Heart left ventricle (tissue), 16 donors: ENCODE measurements at places on chromosomes 2 and 18. TPM values are rescaled to one million over a fixed set of nuclear protein-coding genes. Genes with fewer than 3 reads are reported as not detected.

DNA sequence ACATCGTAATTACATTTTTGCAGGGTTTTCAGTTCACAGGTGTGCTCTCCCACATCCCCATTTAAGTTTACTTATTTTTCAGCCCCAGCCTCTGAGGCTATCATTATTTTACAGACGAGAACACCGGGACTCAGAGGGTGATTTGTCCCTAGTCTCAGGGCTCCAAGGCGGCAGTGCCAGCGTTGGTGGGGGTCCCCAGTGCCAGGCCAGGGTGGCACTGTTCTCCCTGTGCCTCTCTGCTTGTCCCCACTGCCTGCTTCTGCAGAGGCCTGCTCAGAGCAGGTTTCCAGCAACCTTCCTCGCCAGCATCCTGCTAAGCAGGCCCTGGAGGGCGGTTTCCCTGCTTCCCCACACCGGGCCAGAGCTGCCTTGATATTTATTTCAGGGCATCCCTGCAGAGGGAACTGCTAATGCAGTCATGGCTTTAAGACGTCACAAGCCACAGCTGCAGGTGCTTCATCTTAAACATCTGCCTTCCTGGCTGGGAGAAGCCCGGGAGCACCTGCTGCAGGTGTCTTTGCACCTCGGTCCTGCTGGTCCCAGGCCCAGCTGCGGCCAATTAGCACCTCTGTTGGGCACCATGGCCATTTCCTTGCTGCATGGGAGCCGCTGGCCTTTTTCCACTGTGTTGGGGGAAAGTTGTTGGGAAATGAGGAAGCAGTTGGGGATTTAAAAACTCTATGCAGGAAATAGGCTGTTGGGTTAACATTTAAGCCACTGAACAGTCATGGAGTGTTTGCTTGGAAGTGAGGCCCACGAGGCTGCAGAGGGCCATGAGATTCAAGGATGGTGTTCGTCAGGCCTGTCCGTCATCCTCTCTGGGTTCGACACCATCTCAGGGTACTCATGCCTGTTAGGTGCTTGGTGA, 22.8 kb downstream of the HPCAL1 start:
- no peak for DNase-seq

- DNase-seq = no peak
Observed at GRCh38 chr18:13447621-13448334, 229.2 kb downstream of the LDLRAD4 start.

Gene KATNAL2
- total RNA-seq = 2.3 TPM

DNA sequence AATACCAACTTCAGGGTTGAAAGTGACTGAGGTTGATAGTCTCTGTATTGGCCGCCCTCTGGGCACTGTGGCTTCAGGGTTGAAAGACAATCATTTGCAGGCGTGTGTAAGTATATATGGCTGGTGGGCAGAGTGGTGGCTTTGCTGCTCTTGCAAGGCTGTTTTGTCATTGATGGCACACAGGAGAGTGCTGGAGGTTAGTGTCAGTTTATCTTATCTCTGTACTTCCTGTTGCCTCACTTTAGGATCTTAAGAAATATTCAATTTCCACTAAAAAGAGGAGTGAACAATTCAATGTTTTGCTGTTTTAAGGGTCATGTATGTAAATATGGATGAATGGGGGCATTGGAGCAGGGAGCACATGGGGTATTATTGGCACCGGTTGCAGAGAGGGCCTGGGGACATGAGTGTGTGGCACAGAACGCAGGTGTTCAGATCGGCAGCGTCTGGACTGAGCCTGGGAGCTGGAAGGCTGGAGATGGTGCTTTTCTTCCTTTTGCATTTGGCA, 51.5 kb downstream of the NCK2 start:
- DNase-seq = no peak

DNA sequence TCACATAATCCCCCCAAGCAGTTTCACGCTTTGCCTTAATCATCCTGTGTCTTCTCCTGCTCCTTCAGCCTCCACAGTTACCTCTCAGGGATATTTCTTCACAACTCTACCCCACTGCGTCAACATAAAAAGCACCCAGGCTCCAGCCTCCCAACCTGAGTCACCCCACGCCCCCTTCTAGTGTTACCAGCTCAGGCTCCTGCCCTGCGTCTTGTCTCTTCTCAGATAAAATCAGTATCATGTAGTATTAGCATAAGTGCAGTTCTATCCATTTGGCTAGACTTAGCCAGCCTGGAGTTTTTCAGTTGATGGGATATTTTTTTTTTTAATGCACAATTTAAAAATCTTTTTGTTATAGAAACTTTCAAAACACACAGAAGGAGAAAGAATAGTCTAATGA, 9.6 kb upstream of the PELI1 start:
- no peak for DNase-seq

DNA sequence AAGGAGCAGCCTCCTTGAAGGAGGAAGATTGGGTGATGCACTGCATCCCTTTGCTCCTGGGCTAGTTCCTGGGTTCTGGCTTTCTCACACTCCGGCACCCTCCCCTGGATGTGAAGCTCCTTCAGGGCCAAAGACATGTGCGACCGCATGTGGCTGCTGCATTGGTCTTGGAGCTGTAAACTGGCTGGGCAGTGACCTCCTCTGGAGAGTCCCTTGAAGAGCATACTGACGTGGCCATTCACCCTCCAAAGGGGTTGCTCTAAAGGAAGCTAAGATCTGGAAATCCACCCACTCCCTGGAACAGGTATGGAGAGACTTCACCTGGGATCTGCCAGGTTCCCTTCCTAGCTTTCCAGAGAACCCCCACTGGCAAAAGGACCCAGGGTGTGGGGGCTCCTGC, 62.1 kb downstream of the TMEM17 start:
- no peak for DNase-seq

Gene RNASEH1
- 21.8 TPM for total RNA-seq

Gene AQP12A
- not detected for total RNA-seq

DNA sequence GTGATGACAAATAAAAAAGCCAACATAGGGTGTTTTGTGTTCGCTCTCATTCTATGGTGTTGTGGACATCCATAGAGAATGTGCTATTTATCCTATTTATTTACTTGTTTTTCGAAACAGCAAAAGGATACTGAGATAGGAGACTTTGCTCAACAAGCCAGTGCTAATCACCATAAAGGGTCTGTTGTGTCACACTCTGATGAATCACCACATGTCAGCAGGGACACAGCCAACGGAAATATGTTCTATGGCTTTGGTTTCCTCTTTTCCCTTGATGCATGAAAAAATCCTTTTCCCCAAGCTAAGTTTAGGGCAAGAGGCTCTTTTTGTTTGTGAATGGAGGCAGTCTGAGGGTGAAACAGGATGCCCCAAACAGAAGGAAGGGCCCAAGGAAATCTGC, 154.3 kb downstream of the RNF152 start:
- DNase-seq = no peak

- DNase-seq = no peak
Observed at GRCh38 chr18:54086046-54086802, 138.2 kb downstream of the MBD2 start.

GRCh38 chr18:9417073-9417851, 58.1 kb upstream of the RALBP1 start:
- peak; percentile 23 for DNase-seq

DNA sequence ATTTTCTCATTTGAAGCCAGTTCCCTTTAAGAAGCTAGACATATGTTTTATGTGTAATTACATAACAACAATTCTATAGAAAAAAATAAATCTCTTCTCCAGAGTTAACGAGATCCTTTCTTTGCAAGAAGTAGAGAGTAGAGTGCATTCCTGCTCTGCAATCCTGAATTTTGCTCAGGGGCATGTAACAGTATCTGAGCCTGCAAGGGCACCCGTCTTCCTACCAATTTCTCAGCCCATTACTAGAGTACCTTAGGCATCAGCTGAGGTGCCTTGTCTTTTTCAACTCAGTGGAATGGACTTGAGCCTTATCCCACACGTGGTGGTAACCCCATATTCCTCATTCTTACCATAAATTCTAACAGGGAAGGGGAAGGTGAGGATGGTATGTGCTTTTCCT, 205.9 kb downstream of the IKZF2 start:
- no peak for DNase-seq

- DNase-seq = no peak
Observed at GRCh38 chr2:228657807-228658402, 476.4 kb upstream of the SPHKAP start.

DNA sequence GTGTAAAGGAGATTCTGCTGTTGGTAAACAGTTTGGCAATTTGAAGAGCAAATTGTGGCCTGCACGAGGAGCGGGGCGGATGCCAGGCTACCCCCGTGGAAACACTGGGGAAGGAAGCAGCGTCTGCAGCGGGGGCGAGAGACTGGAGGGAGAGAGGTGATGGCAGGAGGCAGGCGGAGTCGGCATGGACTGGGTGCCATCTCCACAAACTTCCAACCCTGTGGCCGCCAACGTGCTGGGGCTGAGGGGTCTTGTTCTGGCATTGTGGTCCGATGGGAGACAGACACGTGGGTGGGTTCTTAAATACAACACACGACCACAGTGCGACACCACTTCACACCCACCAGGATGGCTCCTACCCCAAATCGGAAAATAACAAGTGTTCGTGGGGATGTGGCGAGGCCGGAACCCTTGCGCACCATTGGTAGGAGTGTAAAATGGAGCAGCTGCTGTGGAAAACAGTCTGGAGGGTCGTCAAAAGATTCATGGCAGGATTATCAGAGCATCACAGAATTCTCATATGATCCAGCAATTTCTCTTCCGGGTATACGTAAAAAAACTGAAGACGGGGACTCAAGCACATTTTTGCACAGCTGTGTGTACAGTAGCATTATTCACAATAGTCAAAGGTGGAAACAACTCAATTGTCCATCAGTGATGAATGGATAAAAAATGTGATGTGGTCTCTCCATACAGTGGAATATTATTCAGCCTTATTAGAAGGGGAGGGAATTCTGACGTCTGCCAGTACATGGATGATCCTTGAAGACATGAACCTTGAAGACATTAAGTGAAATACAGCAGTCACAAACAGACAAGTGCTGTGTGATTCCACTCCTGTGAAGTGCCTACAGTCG, 82.4 kb upstream of the HPCAL1 start:
- no peak for DNase-seq

Gene RSAD2
- total RNA-seq = 18.0 TPM

- no peak for DNase-seq
Observed at GRCh38 chr2:101517758-101518271, 42.9 kb upstream of the RFX8 start.

GRCh38 chr2:225512876-225513540, 113.5 kb downstream of the NYAP2 start:
- no peak for DNase-seq
